ENCODE measurements at places on chromosomes 2 and 18.

GRCh38 chr2:54342603-54343002, 86.6 kb upstream of the TSPYL6 start:
- no peak for DNase-seq

DNA sequence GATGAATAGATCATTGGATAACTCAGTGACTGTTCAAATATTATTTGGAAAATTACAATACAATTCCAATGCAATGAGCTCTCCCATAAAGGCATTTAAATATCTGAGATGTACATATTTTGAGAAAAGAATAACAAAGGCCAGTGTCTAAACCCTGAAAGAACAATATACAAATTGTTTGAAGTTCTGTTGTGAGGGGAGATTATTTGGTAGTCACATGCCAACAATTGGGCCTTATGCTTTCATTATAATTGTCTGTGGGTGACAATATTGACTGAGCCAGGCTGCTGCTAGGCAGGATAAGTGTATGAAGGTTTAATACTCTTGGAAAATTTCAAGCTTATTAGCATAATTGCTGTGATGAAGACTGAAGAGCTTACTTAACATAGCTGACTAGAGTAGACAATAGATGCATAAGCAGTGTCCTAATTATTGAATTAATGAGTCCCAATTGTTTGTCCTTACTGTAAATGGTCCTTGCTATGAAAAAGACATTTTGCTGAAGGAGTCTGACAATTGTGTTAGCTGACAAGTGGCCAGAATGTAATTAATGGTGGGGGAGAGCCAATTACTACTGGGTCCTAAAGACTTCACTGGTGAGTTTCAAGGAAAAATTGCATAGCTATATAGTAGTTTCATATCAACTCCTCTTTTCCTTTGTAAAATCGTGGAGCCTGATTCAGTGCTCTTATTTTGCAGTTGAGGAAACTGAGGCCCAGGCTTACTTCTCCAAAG, 5.0 kb upstream of the SMAD2 start:
- no peak for DNase-seq

- DNase-seq = no peak
Observed at GRCh38 chr2:215216806-215217205, 78.4 kb upstream of the ABCA12 start.

- no peak for DNase-seq
Observed at GRCh38 chr2:174863183-174863582, 98.9 kb upstream of the CHRNA1 start.

- DNase-seq = peak; percentile 76
Observed at GRCh38 chr2:11582862-11583752, 49.3 kb downstream of the GREB1 start.

GRCh38 chr2:81551040-81551634, 1246.6 kb upstream of the LRRTM1 start:
- DNase-seq = no peak

DNA sequence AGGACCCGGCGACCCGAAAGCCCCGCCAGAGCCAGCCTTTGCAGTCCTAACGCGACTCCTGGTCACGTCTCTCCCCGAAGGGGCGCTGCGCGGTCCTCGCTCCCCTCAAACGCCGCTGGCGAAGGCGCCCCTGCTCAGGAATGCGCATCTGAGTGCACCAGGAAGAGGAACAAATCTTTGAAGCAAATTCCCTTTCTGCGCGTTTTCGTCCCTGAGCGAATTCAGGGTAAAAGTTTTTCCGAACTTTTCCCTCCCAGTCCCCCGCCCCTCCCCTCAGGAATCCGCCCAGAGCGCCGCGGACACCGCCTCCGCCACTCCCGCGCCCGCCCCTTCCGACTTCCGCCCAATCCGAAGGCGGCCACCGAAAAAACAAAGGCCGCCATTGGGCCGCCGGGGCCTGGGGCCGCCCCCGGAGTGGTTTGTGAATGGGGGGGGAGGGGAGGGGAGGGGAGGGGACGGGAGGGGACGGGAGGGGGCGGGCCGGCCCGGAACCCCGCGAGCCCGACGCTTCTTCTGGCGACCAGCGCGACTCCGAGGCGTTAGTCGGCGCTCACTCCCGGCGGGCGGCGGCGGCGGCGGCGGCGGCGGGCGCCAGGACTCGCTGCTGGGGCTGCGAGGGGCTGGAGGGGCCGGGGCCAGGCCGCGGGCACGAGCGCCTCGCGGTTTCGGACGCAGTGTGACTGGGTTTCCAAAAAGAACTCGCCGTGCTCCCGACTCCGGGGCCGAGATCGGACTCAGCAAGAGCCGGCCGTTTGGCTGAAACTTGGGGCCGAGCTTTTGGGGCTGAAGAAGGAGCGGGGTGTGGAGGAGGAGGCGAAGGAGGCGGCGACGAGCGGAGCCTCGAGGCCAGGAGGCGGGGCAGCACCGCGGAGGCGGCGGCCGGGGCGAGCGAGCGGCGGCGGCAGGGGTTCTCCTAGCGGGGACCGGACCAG, at the start of gene FZD7:
Gene FZD7, plus strand, starts transcription at position 539 of the 932 bp plus-strand sequence. CDS start 793 bp downstream, outside the sequence.
- DNase-seq = no peak

Data from NCI-H1417 treated with DMSO at 0.1 percent for 48 hours (cell line).